ENCODE measurements at places on chromosomes 5 and 9. TPM values are rescaled to one million over a fixed set of nuclear protein-coding genes. Genes with fewer than 3 reads are reported as not detected.

DNA sequence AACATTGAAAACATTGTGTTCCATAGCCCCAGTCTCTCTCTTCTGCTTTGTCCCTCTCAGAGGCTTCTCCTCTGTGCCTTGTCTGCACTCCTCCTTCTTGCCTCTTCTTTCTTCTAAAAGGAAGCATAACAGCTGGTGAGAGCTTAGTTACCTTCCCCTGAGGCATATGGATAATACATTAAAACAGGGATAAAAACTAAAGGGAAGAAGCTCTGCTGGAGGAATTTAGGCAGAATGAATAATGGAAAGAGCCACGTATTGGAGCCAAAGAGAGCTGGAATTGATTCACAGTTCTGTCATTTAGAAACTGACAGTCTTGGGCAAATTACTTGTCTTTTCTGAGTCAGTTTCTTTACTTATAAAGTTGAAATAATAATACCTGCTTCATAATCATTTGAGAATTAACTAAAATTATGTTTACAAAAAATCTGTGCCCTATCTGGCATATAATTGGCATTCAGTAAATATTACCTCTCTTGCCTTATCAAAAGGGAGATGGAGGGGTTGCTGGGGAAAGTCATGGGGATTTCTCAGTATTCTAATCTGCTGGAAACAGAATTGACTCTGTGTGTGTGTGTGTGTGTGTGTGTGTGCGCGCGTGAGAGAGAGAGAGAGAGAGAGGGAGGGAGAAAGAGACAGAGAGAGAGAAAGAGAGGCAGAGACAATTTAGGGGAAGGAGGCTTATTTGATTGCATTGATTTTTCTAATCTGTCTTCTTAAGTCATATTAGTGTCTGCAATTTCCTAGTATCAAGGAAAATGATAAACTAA is 20.2 kb downstream of the ZNF474 start:
- no peaks in the 10 kb centered on the region for H3K27me3 ChIP-seq
- no peak overlapping the region for H3K4me3 ChIP-seq
- no peak for DNase-seq
- no peaks in the 10 kb centered on the region for H3K36me3 ChIP-seq

DNA sequence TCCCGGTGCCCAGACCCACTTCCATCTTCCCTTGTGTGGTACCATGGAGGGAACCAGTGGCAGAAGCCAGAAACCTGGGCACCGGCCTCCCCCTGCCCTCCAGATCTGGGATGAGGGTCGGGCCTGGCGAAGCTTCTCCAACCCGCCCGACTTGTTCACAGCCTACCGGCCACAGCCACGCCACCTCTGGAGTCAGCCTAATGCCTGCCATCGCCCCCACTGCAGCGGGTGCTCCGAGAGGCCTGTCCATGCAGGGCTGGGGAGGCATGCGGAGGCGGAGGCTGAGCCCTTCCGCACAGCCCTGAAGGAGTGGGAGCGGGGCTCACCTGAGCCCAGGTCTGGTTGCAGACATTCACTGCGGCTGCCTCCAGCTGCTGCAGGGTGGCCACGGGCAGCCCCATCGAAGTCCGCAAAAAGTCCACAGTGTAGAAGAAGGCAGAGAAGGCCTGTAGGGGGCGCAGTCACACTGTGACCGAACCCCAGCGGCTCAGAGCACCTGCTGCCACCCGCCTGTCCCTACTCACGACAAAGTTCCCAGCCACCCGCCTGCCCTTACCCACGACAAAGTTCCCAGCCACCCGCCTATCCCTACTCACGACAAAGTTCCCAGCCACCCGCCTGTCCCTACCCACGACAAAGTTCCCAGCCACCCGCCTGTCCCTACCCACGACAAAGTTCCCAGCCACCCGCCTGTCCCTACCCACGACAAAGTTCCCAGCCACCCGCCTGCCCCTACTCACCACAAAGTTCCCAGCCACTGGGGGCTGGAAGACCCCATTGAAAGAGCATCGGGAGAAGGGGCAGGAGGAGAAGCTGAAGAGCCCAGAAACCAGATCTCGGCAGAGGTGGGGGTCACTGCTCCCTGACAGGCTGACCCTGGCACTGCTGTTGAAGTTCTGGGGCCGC is 3.8 kb upstream of the NPDC1 start:
- H3K4me3 ChIP-seq, result no peak overlapping the region
- H3K27me3 ChIP-seq, result peaks cover 23% of the 10 kb centered on the region
- no peaks in the 10 kb centered on the region for H3K4me1 ChIP-seq

- no peak overlapping the region for H3K27ac ChIP-seq
- H3K27me3 ChIP-seq, result no peaks in the 10 kb centered on the region
- H3K36me3 ChIP-seq, result no peaks in the 10 kb centered on the region
- H3K4me1 ChIP-seq, result no peaks in the 10 kb centered on the region
Observed at GRCh38 chr9:6696178-6696577, 50.6 kb upstream of the GLDC start.

- no peak for DNase-seq
- H3K27ac ChIP-seq, result no peak overlapping the region
- no peaks in the 10 kb centered on the region for H3K36me3 ChIP-seq
- H3K27me3 ChIP-seq, result no peaks in the 10 kb centered on the region
Observed at GRCh38 chr5:146586752-146587151, 70.8 kb upstream of the GPR151 start.

DNA sequence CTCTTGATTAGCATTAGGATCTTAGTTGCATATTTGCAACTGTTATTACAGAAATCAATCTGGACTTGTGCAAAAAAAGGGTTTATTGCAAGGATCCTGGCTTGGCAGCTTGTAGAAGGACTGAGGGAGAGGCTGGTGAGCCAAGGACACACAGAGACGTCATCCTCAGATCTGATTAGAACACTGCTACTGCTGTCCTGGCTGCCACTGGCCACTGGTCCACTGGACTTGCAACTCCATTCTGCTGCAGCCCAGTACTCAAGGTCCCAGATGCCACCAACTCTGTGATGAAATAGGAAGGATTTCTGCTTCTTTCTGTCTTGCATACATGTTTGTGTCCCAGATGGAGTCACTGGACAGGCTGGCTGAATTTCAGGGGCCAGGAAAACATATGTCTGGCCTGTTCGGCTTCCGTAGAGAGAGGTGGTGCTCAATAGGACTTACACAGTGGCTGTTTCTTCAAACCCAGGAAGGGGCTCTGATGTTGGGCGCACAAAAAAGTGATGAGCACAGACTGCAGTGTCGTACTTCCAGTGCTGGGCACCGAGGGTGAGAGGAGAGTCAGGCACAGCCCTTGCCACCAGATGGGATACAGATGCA is 68.9 kb upstream of the SH3PXD2B start:
- H3K27me3 ChIP-seq, result no peaks in the 10 kb centered on the region
- no peaks in the 10 kb centered on the region for H3K4me1 ChIP-seq
- no peak for DNase-seq
- no peaks in the 10 kb centered on the region for H3K36me3 ChIP-seq

DNA sequence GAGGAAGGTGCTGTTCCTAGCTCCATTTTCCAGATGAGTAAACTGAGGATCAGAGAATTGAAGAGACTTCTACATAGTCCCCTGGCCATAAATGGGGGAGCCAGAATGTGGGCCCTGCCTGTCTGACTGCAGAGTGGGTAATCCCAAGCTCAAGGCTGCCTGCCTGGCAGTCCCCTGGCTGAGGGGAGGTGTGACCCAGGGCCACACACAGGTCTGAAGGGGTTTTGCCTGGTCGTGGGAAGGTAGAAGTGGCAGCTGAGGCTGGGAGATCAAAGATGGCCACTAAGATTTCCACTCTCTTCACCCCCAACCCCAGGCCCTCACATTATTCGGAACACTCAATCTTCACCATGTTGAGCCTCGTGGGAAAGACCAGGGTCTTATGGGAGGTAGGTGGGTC is 176.3 kb downstream of the MACROH2A1 start:
- no peaks in the 10 kb centered on the region for H3K4me1 ChIP-seq
- no peak overlapping the region for H3K4me3 ChIP-seq
- no peak for DNase-seq

DNA sequence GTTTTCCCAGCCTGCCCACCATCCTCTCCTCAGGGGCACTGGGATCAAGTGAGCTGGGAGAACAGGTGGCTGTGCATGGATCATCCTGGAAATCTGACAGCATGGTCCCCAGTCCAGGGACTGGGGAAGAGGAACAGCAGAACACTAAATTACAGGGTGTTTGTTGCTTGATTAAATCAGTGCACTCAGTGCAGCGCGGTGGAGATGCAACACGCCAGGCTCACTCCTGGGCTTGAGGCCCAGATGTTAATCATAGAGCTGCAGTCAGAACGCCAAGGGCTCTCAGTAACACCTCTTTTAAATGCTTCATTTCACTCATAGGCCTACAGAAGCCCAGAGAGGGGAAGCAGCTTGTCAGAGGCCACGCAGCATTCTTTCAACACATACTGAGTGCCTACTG is 14.2 kb upstream of the LARP1 start:
- H3K4me3 ChIP-seq, result no peak overlapping the region
- no peaks in the 10 kb centered on the region for H3K36me3 ChIP-seq
- H3K27me3 ChIP-seq, result no peaks in the 10 kb centered on the region
- DNase-seq, result no peak
- H3K27ac ChIP-seq, result no peak overlapping the region
- H3K4me1 ChIP-seq, result no peaks in the 10 kb centered on the region

DNA sequence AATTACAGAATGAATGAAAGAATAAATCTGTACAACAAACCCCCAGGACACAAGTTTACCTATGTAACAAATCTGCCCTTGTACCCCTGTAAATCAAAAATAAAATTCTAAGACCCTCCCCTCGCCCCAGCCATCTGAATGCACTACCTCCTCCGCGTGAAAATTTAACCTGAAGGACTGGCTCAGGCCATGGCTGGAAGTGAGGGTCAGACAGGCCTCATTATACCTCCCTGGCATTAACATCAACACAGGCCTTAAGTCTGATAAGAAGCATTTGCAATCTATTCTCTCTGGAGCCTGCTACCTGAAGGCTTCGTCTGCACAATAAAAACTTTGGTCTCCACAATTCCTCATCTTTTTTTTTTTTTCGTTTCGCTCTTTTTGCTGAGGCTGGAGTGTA is 48.7 kb upstream of the TTC39B start:
- DNase-seq, result no peak
- no peaks in the 10 kb centered on the region for H3K4me1 ChIP-seq
- H3K4me3 ChIP-seq, result no peak overlapping the region
- H3K27ac ChIP-seq, result no peak overlapping the region
- H3K27me3 ChIP-seq, result no peaks in the 10 kb centered on the region
- no peaks in the 10 kb centered on the region for H3K36me3 ChIP-seq

- H3K27me3 ChIP-seq, result no peaks in the 10 kb centered on the region
- H3K4me3 ChIP-seq, result no peak overlapping the region
- no peaks in the 10 kb centered on the region for H3K4me1 ChIP-seq
Observed at GRCh38 chr5:127517110-127517479, 345 bp upstream of the PRRC1 start.

DNA sequence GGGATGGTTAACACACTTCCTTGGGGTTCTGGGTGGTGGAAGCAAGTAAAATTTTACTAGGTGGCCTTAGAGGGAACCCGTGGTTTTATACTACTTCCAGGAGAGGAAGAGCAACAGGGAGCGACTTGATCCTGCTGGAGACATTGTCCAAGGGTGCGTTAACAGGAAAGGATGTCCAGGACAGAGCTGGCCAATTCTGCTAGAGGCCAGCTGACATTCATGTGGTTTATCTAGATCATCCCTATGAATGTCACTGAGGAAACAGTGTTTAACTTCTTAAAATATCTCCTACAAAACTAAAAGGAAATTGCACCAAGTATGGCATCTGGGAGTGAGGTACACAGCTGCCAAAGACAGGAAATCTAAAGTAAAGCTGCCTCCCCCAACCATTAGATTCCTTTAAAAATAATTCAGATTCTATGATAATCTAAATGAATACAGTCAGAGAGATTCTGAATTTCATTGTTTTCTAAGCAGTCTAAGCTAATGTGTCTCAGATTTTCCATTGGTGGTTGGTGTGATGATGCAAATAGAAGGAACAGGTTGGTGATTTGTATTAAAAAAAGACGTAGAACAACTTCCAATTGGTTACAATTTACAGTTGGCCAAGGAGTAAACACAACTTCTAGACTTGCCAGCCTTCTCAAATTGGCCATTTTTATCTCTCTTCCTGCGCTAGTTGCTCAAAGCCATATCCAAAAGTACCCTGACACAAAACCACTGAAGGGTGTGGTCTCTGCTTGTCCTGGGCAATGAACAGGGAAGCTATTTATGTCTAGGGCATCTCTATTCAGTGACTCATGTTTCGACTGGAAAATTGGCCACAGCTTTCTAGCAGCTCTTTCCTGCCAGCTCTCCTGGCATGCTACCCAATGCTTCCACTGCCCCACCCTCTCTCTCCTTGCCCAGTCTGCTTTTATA is 574.7 kb upstream of the MEF2C start:
- H3K27ac ChIP-seq, result no peak overlapping the region
- no peaks in the 10 kb centered on the region for H3K27me3 ChIP-seq
- H3K36me3 ChIP-seq, result no peaks in the 10 kb centered on the region
- H3K4me3 ChIP-seq, result no peak overlapping the region
- H3K4me1 ChIP-seq, result no peaks in the 10 kb centered on the region

DNA sequence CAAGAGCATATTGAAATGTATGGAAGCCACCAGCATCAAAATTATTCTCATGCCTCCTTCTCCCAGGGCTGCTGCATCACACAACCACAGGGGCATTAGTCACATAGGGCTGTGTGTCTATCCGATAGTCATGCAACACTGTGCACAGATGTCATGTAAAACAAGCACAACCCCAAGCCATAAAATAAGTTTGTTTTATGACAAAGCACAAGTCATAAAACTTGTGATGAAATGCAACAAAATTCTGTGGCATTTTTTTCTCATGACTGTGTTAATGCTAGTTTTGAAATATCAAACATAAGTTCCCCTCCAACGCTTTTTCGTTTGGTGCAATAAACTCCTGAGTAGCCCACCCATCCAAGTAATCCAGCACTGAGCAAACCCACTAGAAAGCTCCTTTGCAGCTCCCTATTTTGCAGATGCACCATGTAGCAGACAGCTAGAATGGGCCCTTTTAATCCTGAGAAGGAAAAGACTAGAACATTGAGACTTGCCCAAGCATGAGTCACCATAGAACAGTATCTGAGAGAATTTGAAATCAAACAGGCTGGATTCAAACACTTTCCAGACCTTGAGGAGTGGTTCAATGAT is 93.3 kb upstream of the ZNF366 start:
- H3K36me3 ChIP-seq, result no peaks in the 10 kb centered on the region
- H3K27me3 ChIP-seq, result no peaks in the 10 kb centered on the region
- no peaks in the 10 kb centered on the region for H3K4me1 ChIP-seq
- no peak overlapping the region for H3K4me3 ChIP-seq
- DNase-seq, result no peak

DNA sequence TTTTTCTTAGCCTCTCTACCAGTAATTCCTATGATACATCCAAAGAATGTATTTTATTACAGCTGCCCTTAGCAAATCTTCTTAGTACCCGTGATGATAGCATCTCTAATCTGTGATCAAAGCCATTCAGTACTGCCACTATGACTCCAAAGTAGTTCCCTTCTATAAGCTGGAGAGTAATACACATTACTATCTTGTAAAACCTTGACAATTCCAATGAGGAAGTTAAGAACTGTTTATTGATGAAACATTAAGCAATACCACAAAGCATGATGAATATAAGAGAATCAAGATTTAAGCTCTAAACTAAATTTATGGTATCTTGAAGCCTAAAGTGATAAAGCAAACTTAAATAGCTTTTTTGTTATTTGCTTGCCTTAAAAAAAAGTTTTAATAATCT is 86.1 kb downstream of the SMIM23 start:
- H3K36me3 ChIP-seq, result no peaks in the 10 kb centered on the region
- DNase-seq, result no peak
- H3K27me3 ChIP-seq, result no peaks in the 10 kb centered on the region

ANKRD31 gene
- total RNA-seq, result 0.15 TPM

FGF1 gene
- total RNA-seq, result 0.56 TPM

FBP2 gene
- not detected for total RNA-seq

SQSTM1 gene
- 1,174 TPM for total RNA-seq

TMEM252 gene
- total RNA-seq, result not detected

CDX1 gene
- total RNA-seq, result not detected

PCDHA1 gene
- total RNA-seq, result not detected

PDCD1LG2 gene
- 1.3 TPM for total RNA-seq

ZBED3 gene
- 6.8 TPM for total RNA-seq

PIP5KL1 gene
- 0.70 TPM for total RNA-seq
